ENCODE measurements at places on chromosomes 12 and 14.
A peak's percentile ranks its signal among the peaks of the same experiment; 100 is the strongest.

DNA sequence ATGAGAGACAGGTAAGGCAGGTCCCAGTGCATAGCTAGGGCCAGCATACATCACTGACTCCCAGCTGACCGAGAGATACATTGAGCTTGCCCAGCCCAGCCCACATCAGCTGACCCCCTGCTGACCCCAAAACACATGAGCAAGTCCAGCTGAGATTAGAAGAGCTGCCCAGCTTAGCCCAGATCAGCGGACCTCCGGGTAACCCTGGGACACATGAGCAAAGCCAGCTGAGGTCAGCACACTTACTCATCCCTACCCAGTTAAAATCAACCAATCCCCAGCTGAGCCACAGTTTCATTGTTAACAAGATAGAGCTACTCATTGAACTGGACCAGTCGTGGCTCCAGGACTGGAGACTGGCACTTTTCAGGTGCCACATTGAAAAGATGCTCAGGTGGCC is 21.8 kb upstream of the FBXO34 start:
- peak; percentile 62 for DNase-seq

- DNase-seq, result no peak
Observed at GRCh38 chr12:46888568-46888967, 62.8 kb upstream of the SLC38A4 start.

- DNase-seq, result no peak
Observed at GRCh38 chr12:81530352-81530751, 228.8 kb downstream of the PPFIA2 start.

DNA sequence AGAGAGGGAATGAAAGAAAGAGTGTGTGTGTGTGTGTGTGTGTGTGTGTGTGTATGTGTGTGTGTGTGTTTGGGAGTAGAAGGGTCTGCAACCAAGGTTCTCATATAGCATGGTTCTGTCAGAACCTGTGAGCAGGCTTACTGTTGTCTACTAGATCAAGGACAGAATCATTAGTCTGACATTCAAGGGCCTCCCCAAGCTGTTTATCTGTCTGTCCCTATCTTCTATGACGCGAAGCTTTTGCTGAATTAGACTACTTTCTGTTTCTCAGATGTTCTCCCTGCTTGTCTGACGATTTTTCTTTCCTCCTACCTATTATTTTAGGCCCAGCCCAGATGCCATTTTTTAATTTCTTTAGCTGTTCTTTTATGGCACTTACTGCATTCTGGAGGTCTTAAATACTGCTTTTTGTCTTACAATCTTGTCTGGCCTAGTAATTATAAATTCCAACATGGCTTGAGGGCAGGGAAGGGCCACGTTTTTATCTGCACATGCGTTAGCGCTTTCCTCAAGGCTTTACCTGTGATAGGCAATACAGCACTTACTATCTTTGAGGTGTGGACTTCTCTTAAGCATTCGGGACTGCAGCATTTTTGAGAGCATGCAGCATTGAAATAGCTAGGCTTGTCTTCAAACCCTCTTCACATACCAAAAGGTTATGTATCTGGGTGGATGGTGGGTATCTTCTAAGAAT is 150.2 kb downstream of the TTLL5 start:
- DNase-seq, result no peak

DNA sequence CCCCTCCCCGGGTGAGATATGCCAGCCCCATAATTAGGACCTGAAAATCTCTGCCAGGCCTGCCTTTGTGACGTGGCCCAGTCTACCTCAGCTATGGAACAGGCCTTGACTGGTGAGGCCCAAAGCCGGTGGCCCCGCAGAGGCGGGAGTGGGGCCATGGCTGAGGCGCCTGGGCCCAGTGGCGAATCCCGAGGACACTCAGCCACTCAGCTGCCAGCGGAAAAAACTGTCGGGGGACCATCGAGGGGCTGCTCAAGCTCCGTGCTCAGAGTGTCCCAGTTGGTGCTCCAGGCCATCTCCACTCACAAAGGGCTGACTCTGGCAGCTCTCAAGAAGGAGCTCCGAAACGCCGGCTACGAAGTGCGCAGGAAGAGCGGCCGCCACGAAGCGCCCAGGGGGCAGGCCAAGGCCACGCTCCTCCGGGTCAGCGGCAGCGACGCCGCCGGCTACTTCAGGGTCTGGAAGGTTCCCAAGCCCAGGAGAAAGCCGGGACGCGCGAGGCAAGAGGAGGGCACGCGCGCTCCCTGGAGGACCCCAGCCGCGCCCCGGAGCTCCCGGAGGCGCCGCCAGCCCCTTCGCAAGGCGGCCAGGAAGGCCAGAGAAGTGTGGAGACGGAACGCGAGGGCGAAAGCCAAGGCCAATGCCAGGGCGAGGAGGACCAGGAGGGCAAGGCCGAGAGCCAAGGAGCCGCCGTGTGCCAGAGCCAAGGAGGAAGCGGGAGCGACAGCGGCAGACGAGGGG is 21.4 kb downstream of the ZNF641 start:
- no peak for DNase-seq

GRCh38 chr14:104025534-104025933 is 60.0 kb upstream of the ASPG start:
- DNase-seq, result no peak

DNA sequence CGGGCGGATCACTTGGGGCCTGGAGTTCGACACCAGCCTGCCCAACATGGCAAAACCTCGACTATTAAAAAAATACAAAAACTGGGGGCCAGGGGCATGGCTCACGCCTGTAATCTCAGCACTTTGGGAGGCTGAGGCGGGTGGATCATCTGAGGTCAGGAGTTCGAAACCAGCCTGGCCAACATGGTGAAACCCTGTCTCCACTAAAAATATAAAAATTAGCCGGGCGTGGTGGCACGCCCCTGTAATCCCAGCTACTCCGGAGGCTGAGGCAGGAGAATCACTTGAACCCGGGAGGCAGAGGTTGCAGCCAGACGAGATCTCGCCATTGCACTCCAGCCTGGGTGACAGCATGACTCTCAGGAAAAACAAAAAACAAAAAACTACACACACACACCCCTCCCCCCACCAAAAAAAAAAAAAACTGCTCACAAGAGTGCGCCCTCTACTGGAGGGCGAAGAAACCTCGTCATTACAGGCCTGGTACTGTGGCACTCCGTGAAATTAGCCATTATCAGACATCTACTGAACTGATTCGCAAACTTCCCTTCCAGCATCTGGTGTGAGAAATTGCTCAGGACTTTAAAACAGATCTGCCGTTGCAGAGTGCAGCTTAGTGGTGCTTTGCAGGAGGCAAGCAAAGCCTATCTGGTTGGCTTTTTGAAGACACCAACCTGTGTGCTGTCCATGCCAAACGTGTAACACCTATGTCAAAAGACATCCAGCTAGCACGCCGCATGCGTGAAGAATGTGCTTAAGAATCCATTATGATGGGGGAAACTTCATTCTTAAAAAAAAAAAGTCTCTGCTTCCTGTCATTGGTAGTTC is 7.7 kb downstream of the PPP1R3E start:
- DNase-seq, result peak; percentile 38

GRCh38 chr12:90909069-90909770 is 45.8 kb downstream of the CCER1 start:
- peak; percentile 67 for DNase-seq

GRCh38 chr12:45969084-45969483 is 21.3 kb downstream of the SCAF11 start:
- peak; percentile 15 for DNase-seq

GRCh38 chr12:42482041-42482747 is 107.4 kb downstream of the PRICKLE1 start:
- DNase-seq, result no peak

DNA sequence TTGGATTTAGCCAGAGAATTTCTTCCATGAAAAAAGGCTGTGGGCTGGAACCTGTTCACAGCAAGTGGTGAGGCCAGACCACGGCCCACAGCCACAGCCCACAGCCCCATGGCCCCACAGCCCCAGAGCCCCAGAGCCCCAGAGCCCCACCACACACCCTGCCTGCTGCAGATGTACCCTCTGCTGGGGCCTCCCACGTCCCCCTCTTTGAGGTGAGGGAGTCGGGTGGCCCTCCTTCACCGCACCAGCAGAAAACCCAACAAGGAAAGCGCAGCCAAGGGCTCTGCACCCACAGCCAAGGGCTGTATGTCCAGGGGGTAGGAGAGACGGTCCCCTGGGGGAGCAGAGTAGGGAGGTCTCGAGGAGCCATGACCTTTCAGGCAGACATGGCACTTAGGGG is 327.5 kb upstream of the DIO3 start:
- DNase-seq, result no peak

GRCh38 chr12:3316776-3317480 is 174.1 kb upstream of the PRMT8 start:
- DNase-seq, result no peak

DNA sequence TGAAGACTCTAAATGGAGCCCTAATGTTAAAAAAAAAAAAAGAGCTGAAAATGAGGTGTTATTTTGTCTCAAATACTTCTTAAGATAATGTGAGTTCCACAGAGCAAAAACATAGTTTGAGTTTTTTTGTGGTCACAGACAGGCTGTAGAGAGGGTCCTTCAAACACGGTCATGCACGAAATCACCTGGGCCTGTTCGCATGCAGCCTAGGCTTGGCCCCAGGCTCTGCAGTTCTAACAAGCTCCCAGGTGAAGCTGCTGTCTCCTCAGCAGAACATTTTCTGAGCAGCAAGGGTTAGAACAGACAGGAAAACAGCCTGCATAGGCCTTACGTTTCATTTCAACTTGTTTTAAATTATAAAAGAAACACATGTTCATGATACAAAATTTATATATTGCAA is 65.4 kb upstream of the TBPL2 start:
- DNase-seq, result no peak

DNA sequence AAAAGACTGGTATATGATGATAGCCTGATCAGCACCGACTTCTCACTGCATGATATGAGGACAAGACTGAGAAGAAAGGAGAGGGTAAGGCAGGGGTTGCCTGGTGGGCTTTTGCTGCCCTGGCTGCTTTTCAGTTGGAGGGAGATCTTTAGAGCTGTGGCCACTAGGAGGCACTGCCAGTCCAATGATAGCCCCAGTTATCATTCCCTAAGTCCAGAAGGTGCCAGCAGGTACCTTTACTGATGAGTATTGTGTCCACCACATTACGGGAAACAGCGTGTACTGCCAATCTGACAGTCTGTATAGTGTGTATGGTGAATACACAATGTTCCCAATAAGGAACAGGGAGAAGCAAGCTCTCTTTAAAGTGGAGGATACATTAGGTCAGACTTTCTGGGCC is 55.8 kb upstream of the CCDC175 start:
- peak; percentile 36 for DNase-seq

GRCh38 chr12:727321-727720 is 25.1 kb upstream of the WNK1 start:
- DNase-seq, result peak; percentile 71

GRCh38 chr14:68787092-68787992 is 5.5 kb downstream of the ZFP36L1 start:
- DNase-seq, result no peak

GRCh38 chr14:94501588-94502516 is 7.4 kb downstream of the SERPINA12 start:
- no peak for DNase-seq

- no peak for DNase-seq
Observed at GRCh38 chr12:46390304-46390703, 17.7 kb upstream of the SLC38A2 start.

GRCh38 chr14:60514741-60515491 is 6.0 kb downstream of the SIX6 start:
- DNase-seq, result peak; percentile 49
